ENCODE measurements at places on chromosomes 3 and 15. TPM values are rescaled to one million over a fixed set of nuclear protein-coding genes. Genes with fewer than 3 reads are reported as not detected.
A peak's percentile ranks its signal among the peaks of the same experiment; 100 is the strongest.

GRCh38 chr3:10454907-10455544, 50.4 kb downstream of the ATP2B2 start:
- DNase-seq = no peak
- no peaks in the 10 kb centered on the region for H3K4me1 ChIP-seq
- no peaks in the 10 kb centered on the region for H3K36me3 ChIP-seq
- no peak overlapping the region for H3K4me3 ChIP-seq
- H3K27me3 ChIP-seq = peaks cover 21% of the 10 kb centered on the region
- no peak overlapping the region for H3K27ac ChIP-seq

GRCh38 chr3:185532901-185533300, 19.5 kb downstream of the LIPH start:
- H3K4me1 ChIP-seq = peaks cover 10% of the 10 kb centered on the region
- no peak overlapping the region for H3K4me3 ChIP-seq
- H3K36me3 ChIP-seq = no peaks in the 10 kb centered on the region
- peaks cover 6% of the 10 kb centered on the region for H3K27me3 ChIP-seq
- no peak for DNase-seq

GRCh38 chr3:32391643-32392535, at the start of gene CMTM7:
TSS of gene CMTM7 (plus strand) at chr3:32391853. CDS start at chr3:32391907, 54 bp downstream.
- peaks cover 29% of the 10 kb centered on the region for H3K4me1 ChIP-seq
- H3K27me3 ChIP-seq = peaks cover 6% of the 10 kb centered on the region
- H3K27ac ChIP-seq = peak within 1 kb of the TSS; percentile 93
- H3K4me3 ChIP-seq = peak within 1 kb of the TSS; percentile 97
- DNase-seq = peak; percentile 44

- DNase-seq = no peak
- peaks cover 2% of the 10 kb centered on the region for H3K27me3 ChIP-seq
Measured at GRCh38 chr3:35641331-35641730, 2.0 kb downstream of the ARPP21 start.

DNA sequence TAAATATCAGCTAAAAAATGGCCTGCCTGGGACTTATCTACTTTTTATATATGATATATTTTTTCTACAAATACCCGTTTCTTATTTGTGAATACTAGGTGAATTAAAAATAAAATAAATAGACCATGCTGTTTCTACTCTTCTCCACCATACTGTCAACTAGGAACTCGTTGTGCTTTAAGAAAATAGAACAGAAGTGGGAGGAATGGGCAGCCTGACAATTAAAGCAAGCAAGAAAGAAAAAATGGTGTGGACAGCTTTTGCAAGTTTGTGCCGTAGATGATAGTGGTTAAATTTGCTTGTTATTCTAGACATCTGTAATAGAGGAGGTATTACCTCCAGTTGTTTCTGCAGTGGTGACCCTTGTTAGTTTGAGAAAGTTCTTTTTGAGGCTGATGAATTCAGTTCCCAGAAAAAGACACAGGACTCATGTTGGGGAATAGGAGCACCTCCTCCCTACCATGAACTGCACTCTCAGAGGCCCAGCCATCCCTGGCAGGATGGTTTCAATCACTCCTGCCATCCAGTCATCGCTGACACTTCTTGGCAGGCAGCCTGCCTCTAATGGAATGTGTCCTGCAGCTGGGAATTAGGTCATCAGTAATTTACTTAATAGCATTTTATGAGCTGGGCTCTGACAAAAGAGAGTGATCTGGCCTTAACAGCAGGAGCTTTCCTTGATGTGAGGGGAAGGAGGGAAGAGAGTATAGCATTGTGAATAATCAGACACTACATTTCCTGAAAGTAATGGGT, 105.0 kb upstream of the GAP43 start:
- H3K4me1 ChIP-seq = peaks cover 12% of the 10 kb centered on the region
- peak; percentile 13 for DNase-seq
- H3K27me3 ChIP-seq = peaks cover 5% of the 10 kb centered on the region

- H3K27me3 ChIP-seq = peaks cover 2% of the 10 kb centered on the region
- H3K4me3 ChIP-seq = no peak overlapping the region
- DNase-seq = no peak
- H3K27ac ChIP-seq = no peak overlapping the region
- H3K4me1 ChIP-seq = peaks cover 8% of the 10 kb centered on the region
Measured at GRCh38 chr3:128867200-128868125, 12.0 kb upstream of the ACAD9 start.

Gene C3orf20
- not detected for total RNA-seq

GRCh38 chr3:153355559-153355958, 193.5 kb downstream of the RAP2B start:
- H3K4me3 ChIP-seq = no peak overlapping the region
- peaks cover 4% of the 10 kb centered on the region for H3K27me3 ChIP-seq
- H3K36me3 ChIP-seq = no peaks in the 10 kb centered on the region

DNA sequence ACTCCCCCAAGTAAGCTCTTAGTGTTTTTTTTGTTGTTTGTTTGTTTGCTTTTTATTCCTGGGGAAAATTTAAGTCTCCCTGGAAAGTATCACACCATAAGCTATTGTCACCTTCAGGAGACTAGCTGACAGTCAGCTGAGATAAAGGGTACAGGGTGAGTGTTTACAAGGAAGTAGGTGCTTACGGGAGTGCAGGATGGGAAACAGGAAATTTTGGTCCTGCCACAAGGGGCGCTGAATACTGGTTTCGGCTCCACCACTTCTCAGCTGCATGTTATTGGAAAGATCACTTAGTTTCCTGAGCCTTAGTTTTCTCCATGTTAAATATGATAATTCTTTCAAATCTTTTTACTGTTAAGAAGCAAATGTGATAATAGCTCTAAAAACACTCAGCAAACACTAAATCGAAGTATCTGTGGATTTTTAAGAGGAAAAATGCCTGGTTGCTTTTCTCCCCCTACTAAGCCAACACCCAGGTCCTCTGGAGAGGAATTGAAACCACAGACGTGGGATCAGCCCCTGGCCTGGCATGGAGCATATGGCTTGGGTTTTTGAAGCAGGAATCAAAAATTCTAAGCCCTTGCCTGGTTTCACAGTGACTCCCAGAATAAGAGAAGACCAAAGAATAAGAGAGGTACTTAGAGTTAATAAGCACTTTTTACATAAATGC, 90.7 kb downstream of the SCN11A start:
- H3K4me3 ChIP-seq = no peak overlapping the region
- DNase-seq = peak; percentile 30
- H3K36me3 ChIP-seq = no peaks in the 10 kb centered on the region

- H3K36me3 ChIP-seq = no peaks in the 10 kb centered on the region
- H3K27ac ChIP-seq = no peak overlapping the region
- no peak for DNase-seq
- no peaks in the 10 kb centered on the region for H3K27me3 ChIP-seq
- no peak overlapping the region for H3K4me3 ChIP-seq
- H3K4me1 ChIP-seq = peaks cover 48% of the 10 kb centered on the region
Measured at GRCh38 chr3:40302784-40303183, 6.7 kb upstream of the EIF1B start.

Gene NT5DC2
- total RNA-seq = 192 TPM

Gene ZNF385D
- 4.0 TPM for total RNA-seq

Gene GRM2
- not detected for total RNA-seq

Gene PRICKLE2
- total RNA-seq = 14.9 TPM

GRCh38 chr3:99365396-99365795, 273.0 kb upstream of the COL8A1 start:
- DNase-seq = no peak
- no peaks in the 10 kb centered on the region for H3K27me3 ChIP-seq
- no peaks in the 10 kb centered on the region for H3K36me3 ChIP-seq
- H3K4me1 ChIP-seq = peaks cover 11% of the 10 kb centered on the region
